ENCODE measurements at places on chromosomes 7 and 10. TPM values are rescaled to one million over a fixed set of nuclear protein-coding genes. Genes with fewer than 3 reads are reported as not detected.

HHEX gene
- polyA plus RNA-seq, result 51.2 TPM

DNA sequence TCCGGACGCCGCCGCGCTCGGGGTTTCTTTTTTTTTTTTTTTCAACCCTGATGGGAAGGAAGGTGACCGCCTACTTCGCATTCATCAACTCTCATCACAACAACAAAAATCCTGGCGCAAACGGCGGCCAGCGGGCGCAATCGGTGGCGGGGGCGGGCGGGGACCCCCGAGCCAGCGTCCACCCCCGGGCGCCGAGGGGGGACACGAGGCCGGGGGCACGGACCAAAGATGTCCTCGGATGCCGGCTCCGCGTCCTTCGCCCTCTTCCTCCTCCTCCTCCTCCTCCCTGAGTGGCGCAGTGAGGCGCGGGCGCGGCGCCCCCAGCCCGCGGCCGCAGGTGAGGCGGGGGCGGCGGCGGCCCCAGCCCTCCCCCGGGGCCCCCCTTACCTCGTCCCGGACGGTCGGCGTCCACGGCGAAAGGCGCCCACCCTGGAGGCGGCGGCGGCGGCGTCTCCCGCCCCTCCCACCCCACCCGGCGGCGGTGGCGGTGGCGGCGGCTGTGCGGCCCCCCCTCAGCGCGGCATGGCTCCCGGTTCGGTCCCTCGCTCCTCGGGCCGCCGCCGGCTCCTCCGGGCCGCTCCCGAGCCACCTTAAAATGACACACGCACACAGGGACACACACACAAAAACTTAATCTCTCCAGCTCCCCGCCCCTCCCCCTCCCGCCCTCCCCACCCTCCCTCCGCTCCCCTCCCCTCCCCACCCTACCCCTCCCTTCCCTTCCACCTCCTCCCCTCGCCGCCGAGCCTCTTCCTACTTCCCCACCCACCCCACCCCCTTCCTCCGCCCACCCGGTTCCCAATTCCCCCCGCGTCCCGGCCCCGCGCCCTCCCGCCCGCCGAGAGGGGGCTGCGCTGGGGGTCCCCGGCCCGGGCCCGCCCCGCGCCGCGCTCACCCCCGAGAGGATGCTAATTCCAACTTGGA, at the start of gene CTBP2:
Gene CTBP2 (minus strand): TSS at position 632 of the 924 bp plus-strand sequence.
- peak within 1 kb of the TSS; percentile 87 for H3K27ac ChIP-seq
- H3K27me3 ChIP-seq, result no peaks in the 10 kb centered on the region
- peak; percentile 42 for DNase-seq
- H3K4me1 ChIP-seq, result peaks cover 34% of the 10 kb centered on the region
- no peaks in the 10 kb centered on the region for H3K36me3 ChIP-seq

GRCh38 chr7:42022056-42022455, 215.0 kb downstream of the GLI3 start:
- H3K4me1 ChIP-seq, result no peaks in the 10 kb centered on the region
- H3K36me3 ChIP-seq, result no peaks in the 10 kb centered on the region
- H3K4me3 ChIP-seq, result no peak overlapping the region
- no peak overlapping the region for H3K27ac ChIP-seq

MARVELD1 gene
- 9.2 TPM for polyA plus RNA-seq

GRCh38 chr10:80015911-80016830, 62.3 kb upstream of the TMEM254 start:
- H3K27ac ChIP-seq, result no peak overlapping the region
- H3K4me3 ChIP-seq, result no peak overlapping the region
- no peaks in the 10 kb centered on the region for H3K27me3 ChIP-seq
- no peak for DNase-seq
- H3K36me3 ChIP-seq, result no peaks in the 10 kb centered on the region

GRCh38 chr7:123498601-123499000, 35.8 kb downstream of the IQUB start:
- no peaks in the 10 kb centered on the region for H3K4me1 ChIP-seq
- no peak for DNase-seq
- no peaks in the 10 kb centered on the region for H3K36me3 ChIP-seq
- H3K4me3 ChIP-seq, result no peak overlapping the region
- no peak overlapping the region for H3K27ac ChIP-seq
- no peaks in the 10 kb centered on the region for H3K27me3 ChIP-seq

DNA sequence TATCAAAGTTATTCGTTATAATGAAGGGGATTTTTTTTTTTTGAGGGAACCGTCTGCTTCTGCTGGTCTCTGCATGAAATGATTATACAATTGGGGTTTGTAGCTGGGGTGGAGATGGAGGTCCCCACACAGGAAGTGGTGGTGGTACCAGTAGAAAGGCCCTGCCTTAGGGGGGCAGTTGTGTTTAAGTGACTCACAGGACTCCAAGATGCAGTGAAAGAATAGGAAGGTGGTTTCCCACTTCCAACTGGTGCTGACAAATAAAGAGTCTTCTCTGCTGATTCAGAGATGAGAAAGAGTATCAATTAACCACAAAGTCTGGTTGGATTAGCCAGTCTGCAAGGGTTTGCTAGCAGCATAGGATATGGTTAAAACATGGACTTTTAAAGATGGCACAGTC, 376.0 kb downstream of the SORCS3 start:
- H3K4me3 ChIP-seq, result no peak overlapping the region
- H3K4me1 ChIP-seq, result no peaks in the 10 kb centered on the region
- H3K27me3 ChIP-seq, result no peaks in the 10 kb centered on the region
- no peaks in the 10 kb centered on the region for H3K36me3 ChIP-seq
- no peak overlapping the region for H3K27ac ChIP-seq

GRCh38 chr7:77238703-77239136, 39.1 kb upstream of the FGL2 start:
- H3K27ac ChIP-seq, result peak overlapping the region; percentile 77
- peak; percentile 90 for DNase-seq
- no peaks in the 10 kb centered on the region for H3K27me3 ChIP-seq
- peaks cover 59% of the 10 kb centered on the region for H3K4me1 ChIP-seq

DNA sequence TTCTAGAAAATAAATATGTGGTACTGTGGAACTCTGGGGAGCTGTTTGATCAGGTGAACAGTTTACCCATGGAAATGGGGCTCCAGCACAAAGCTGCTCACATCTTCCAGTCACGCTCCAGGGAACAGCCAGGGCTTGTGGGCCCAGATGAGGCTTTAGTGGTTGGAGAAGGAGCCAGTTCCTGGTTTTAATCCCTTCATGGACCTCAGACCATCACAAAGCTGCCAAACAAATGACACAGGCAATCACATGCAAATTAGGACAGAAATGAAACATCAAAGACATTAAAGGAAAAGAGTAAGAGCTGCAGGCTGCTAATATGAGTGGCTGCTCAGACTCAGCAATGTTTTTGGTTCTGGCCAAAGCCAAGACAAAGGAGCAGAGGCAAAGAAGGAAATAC, 2.2 kb upstream of the ATP6V0E2 start:
- H3K27ac ChIP-seq, result no peak overlapping the region
- H3K4me1 ChIP-seq, result peaks cover 26% of the 10 kb centered on the region
- H3K27me3 ChIP-seq, result peaks cover 2% of the 10 kb centered on the region
- no peak overlapping the region for H3K4me3 ChIP-seq

GRCh38 chr7:25359471-25360059, 131.3 kb upstream of the NPVF start:
- H3K36me3 ChIP-seq, result no peaks in the 10 kb centered on the region
- no peak for DNase-seq
- no peaks in the 10 kb centered on the region for H3K27me3 ChIP-seq
- no peaks in the 10 kb centered on the region for H3K4me1 ChIP-seq
- no peak overlapping the region for H3K27ac ChIP-seq

DNA sequence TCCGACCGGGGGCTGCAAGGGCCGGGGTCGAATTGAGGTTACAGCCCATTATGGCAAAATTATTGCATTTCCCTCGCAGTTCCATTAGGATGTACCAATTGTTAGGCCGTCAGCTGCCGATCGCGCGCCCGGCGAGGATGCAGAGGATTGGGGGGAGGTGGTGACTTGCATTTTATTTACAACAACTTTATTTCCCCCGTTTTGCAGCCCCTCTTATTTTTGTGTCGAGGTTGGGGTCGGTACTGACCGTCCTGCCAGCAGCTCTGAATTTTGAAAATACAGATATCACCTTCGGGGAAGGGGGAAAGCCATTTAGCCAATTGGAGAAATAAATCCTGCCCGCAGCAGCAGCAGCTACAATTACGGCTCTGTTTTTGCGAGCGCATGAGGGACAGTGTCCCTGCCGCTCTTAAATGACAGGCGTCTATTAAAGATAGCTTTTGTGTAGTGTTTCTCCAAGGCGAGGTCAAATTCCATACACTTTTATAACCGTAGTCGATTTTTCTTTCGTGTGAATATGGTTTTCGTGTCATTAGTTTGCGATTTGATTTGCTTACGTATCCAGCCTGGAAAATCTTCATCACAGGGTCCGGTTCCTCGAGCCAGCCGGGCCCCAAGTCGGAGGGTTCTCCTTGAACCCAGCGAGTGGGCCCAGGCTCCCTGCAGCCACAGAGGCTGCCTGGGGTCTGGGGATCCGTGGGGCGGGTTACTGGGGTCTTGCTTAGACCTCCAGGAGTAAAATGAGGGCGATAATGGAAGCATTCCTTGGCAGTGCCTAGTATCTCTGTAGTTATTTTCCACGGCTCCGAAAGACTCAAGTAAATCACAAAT, 684 bp upstream of the HOXA5 start:
- H3K27ac ChIP-seq, result no peak overlapping the region
- peaks cover 13% of the 10 kb centered on the region for H3K4me1 ChIP-seq
- peak overlapping the region; percentile 70 for H3K4me3 ChIP-seq
- no peaks in the 10 kb centered on the region for H3K36me3 ChIP-seq
- H3K27me3 ChIP-seq, result peaks cover 64% of the 10 kb centered on the region

GRCh38 chr7:34675749-34676374, 17.8 kb downstream of the NPSR1 start:
- no peak for DNase-seq
- H3K36me3 ChIP-seq, result no peaks in the 10 kb centered on the region
- no peaks in the 10 kb centered on the region for H3K4me1 ChIP-seq
- H3K27ac ChIP-seq, result no peak overlapping the region

TSPAN33 gene
- 4.4 TPM for polyA plus RNA-seq

DNA sequence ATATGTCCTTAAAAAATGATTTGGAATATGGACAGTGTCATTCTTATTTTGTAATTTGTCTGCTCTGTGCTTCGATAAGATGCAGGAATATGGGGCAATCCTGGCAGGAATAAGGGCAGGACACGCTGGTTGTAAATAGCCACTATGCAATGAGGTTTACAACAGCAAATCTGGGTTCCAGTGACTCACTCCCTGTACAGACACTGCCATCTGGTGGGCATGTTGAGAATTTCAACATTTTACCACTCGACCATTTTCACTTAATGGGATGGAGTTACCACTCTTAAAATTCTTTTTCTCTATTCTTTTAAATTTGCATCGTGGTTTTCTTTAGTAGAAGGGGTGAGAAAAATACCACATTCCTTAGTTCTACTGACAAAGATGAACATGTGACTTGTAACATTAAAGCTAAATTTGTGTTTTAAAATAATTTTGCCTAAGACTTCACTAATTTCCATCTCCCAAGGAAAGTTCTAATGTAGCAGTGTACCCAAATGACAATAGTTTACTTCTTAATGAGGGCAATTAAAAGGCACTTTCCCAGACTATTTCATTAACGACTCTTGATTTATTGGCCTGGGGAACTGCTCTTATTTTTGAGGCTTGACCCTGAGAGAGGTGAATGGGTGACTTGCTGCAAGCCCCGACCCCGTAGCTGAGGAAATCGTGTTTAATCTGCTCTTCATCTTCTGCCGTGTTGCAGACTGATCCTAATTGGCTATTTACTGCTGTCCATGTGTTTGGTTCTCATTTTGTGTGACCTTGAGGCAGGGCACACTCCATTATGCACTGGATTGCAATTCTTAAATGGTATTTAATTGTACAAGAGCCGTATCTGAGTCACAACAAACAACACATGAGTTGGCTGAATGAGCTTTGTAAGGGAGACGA, 173.6 kb upstream of the IMMP2L start:
- H3K27me3 ChIP-seq, result no peaks in the 10 kb centered on the region
- no peak overlapping the region for H3K4me3 ChIP-seq
- H3K36me3 ChIP-seq, result no peaks in the 10 kb centered on the region
- peak; percentile 57 for DNase-seq

GRCh38 chr10:48670978-48671913, 13.4 kb upstream of the WDFY4 start:
- no peak overlapping the region for H3K4me3 ChIP-seq
- H3K27me3 ChIP-seq, result no peaks in the 10 kb centered on the region
- no peak for DNase-seq
- H3K27ac ChIP-seq, result no peak overlapping the region
- H3K4me1 ChIP-seq, result peaks cover 11% of the 10 kb centered on the region
- H3K36me3 ChIP-seq, result no peaks in the 10 kb centered on the region

CRTAC1 gene
- not detected for polyA plus RNA-seq

SFTPA1 gene
- polyA plus RNA-seq, result not detected

DNA sequence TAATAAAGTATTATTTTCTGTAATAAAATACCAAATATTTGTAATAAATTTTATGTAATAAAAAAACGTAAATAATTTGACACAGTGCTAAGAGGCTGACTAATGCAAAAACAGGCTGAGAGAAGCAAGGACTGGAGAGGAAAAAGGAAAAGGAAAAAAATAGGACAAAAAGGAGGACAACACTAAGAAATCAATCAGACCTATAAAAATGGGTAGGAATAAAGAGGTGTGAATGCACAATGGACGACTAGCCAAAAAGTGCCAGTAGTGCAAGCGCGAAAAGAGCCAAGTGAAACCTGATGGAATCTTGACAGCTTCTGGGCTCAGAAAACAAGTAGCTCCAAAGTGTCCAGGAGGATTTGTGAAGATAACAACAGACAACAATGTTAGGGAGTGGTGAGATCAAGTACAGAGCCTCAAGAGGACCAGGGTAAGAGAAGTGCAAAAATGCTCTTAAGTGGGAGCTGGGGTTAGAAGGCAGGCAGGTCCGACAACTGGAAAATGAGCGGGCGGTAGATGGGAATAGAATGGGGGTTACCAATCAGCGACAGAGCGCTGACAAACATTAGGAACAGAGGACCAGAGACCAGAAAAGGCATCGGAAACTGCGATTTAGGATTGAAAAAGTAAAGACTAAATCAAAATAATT, 1.2 kb downstream of the BRAF start:
- H3K36me3 ChIP-seq, result no peaks in the 10 kb centered on the region
- H3K27me3 ChIP-seq, result no peaks in the 10 kb centered on the region
- peaks cover 13% of the 10 kb centered on the region for H3K4me1 ChIP-seq
- peak overlapping the region; percentile 72 for H3K4me3 ChIP-seq

FBH1 gene
- polyA plus RNA-seq, result 48.3 TPM

- H3K27me3 ChIP-seq, result no peaks in the 10 kb centered on the region
- no peak overlapping the region for H3K4me3 ChIP-seq
- no peak overlapping the region for H3K27ac ChIP-seq
These were observed 18.3 kb downstream of the SGMS1 start for GRCh38 chr10:50605269-50605950.

JAKMIP3 gene
- not detected for polyA plus RNA-seq

- no peak overlapping the region for H3K4me3 ChIP-seq
- H3K4me1 ChIP-seq, result no peaks in the 10 kb centered on the region
- H3K27ac ChIP-seq, result no peak overlapping the region
These were observed 187.1 kb downstream of the NPSR1 start for GRCh38 chr7:34844936-34845665.
